ENCODE measurements at places on chromosomes 7 and 10.

DNA sequence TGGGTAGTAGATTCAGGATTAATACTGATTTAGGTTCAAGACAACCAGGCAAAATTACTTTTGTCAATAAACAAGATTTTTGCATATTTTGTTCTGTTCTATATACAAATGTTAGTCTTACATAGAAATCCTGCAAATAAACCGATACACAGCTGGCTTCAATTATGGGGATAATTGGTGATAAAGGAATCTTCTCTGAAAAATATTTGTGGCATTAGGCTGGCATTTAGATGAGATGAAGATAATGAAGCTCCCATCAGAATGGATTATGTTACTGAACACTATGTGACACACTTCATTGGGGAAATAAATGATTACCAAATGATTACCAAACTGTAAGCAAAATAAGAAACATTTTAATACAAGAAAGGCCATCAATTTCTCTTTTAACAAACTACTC, 65.8 kb downstream of the NT5C2 start:
- H3K4me1 ChIP-seq = no peaks in the 10 kb centered on the region
- H3K27ac ChIP-seq = no peak overlapping the region
- no peak for DNase-seq
- H3K27me3 ChIP-seq = no peaks in the 10 kb centered on the region
- peaks cover 8% of the 10 kb centered on the region for H3K36me3 ChIP-seq

GRCh38 chr7:144508702-144509101, 105.2 kb upstream of the NOBOX start:
- H3K4me1 ChIP-seq = no peaks in the 10 kb centered on the region
- H3K27me3 ChIP-seq = no peaks in the 10 kb centered on the region
- DNase-seq = no peak
- no peak overlapping the region for H3K27ac ChIP-seq

GRCh38 chr7:72042855-72043254, 369.3 kb downstream of the CALN1 start:
- no peaks in the 10 kb centered on the region for H3K36me3 ChIP-seq
- no peaks in the 10 kb centered on the region for H3K27me3 ChIP-seq
- H3K4me3 ChIP-seq = no peak overlapping the region
- no peak overlapping the region for H3K27ac ChIP-seq
- no peaks in the 10 kb centered on the region for H3K4me1 ChIP-seq

- H3K4me3 ChIP-seq = no peak overlapping the region
- no peak overlapping the region for H3K27ac ChIP-seq
- H3K4me1 ChIP-seq = peaks cover 2% of the 10 kb centered on the region
- H3K36me3 ChIP-seq = peaks cover 13% of the 10 kb centered on the region
- no peak for DNase-seq
- H3K27me3 ChIP-seq = no peaks in the 10 kb centered on the region
These were observed 38.9 kb downstream of the ANKMY2 start for GRCh38 chr7:16606704-16607103.

DNA sequence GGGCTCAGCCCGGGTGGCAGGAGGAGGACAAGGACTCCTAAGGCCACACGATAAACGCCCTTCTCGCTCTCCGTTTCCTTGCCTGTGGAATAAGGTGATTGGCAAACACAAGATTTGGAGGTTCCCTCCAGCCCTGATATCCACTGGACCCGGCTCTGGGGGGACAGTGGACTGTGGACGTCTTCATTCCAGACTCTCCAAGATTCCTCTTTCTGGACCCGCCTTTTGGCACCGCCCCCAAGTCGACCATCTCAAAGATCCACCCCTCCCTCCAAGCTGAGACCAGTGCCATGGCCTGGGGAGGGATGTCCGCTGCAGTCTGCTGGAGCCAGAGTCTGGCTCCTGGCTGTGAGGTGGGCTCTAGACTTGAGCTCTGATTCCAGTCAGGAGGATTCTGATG, 23.6 kb downstream of the ZNF783 start:
- DNase-seq = peak; percentile 30
- no peaks in the 10 kb centered on the region for H3K27me3 ChIP-seq
- peak overlapping the region; percentile 82 for H3K4me3 ChIP-seq
- no peak overlapping the region for H3K27ac ChIP-seq
- H3K4me1 ChIP-seq = peaks cover 16% of the 10 kb centered on the region
- peaks cover 16% of the 10 kb centered on the region for H3K36me3 ChIP-seq

DNA sequence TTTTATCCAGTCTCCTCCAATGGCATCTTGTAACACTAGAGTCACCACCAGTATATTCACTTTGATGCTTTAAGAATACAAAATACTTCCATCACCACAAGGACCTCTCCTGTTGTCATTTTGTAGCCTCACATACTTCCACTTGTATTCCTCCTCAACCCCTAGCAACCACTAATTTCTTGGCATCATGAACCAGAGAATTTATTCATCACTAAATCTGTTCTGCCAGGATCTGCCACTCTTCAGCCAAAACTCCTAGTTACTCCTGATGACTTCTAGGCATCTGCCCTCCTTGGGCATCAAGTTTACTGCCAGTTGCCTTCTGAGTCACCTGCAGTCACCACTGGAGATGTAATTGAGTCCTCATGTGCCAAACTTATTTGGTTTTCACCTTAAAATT, 906.8 kb downstream of the CNTNAP2 start:
- H3K36me3 ChIP-seq = no peaks in the 10 kb centered on the region
- H3K27me3 ChIP-seq = no peaks in the 10 kb centered on the region
- no peak for DNase-seq
- H3K27ac ChIP-seq = no peak overlapping the region

GRCh38 chr7:44454348-44454747, 36.1 kb downstream of the NUDCD3 start:
- peaks cover 2% of the 10 kb centered on the region for H3K36me3 ChIP-seq
- no peak overlapping the region for H3K27ac ChIP-seq
- no peak for DNase-seq
- no peaks in the 10 kb centered on the region for H3K27me3 ChIP-seq

- H3K4me3 ChIP-seq = no peak overlapping the region
- no peaks in the 10 kb centered on the region for H3K4me1 ChIP-seq
- no peaks in the 10 kb centered on the region for H3K27me3 ChIP-seq
- peaks cover 41% of the 10 kb centered on the region for H3K36me3 ChIP-seq
- DNase-seq = peak; percentile 63
- H3K27ac ChIP-seq = no peak overlapping the region
These were observed 49.7 kb downstream of the BZW2 start for GRCh38 chr7:16695621-16696237.

Measured in trophoblast cell (in vitro differentiated cells and primary cell).